ENCODE measurements at places on chromosomes 2 and 18.

GRCh38 chr2:64638502-64639120 is 15.1 kb downstream of the SERTAD2 start:
- no peak for DNase-seq

DNA sequence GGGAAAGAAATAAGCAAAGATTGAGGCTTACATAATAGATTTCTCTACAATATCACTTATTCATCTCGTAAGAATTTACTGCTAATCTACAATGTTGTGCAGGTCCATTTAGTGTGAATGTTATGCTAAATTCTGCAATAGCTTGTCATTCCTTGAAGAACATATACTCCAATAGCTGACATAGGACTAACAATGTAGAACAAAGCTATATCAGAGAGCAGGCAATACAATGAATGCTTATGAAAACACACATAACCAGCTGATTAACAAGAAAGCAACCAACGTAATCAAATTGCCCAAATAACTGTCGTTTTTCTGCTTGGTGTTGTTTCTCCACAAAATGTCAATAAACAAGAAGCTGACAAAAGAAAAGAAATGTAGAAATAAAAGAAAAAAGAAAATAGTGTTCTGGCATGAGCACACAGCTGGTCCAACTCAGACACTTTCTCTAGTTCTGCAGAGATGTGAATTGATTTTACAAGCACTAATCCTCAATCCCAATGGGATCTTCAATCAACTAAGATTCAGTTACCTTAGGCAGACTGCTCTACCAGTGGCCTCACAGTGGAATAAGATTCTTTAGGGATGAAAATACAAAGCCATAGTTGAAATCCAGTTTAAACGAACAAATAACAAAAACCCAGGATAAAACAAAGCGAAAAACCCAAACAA is 1024.7 kb upstream of the PIK3C3 start:
- no peak for DNase-seq

GRCh38 chr2:214504599-214505376 is 93.9 kb downstream of the VWC2L start:
- no peak for DNase-seq

DNA sequence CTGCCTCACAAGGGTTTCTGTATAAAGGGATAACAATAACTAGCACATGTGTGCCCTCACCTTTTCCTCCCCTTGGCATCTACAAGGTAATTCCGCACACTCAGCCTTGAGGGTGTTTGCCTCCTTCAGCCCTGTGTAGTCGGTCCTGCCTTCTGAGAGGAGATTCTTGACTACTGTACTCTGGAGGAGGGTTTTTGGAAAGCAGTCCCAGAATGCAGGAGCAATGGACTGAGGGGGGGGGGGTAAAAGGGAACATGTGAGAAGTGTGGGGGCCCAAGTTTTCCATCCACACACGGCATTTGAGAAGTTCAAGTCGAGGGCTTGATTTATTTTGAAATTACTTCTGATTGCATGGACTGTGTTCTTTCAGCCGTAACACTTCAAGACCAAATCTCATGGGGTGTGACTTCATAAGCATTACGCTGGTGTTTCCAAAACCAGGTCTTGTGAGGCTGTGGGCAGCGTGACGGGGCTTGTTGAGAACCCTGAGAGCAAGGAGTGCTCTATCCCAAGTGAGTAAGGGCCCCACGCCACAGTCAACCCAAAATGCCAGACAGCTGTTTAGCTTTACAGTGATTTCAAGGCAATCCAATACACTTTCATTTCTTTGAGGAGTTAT is 198.7 kb upstream of the MEIS1 start:
- no peak for DNase-seq

GRCh38 chr2:177992992-177993391 is 79.6 kb downstream of the PDE11A start:
- no peak for DNase-seq

DNA sequence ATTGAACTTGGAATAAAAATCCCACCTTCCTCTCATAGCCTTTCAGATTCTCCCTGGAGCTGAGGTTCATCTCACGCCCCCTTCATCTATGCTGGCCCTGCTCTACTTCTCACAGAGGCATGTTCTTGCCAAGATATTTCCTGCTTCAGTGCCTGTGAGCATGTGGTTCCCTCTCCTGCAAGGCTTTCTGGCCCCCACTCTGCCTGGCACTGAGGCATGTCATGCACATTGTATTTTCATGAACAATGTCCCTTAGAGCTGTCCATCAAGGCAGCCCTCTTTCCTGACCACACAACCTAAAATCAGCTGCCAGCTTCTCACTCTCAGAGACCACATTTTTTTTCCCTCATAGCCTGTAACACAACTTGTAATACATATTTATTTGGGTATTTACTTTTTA is 18.0 kb upstream of the HK2 start:
- DNase-seq = no peak

DNA sequence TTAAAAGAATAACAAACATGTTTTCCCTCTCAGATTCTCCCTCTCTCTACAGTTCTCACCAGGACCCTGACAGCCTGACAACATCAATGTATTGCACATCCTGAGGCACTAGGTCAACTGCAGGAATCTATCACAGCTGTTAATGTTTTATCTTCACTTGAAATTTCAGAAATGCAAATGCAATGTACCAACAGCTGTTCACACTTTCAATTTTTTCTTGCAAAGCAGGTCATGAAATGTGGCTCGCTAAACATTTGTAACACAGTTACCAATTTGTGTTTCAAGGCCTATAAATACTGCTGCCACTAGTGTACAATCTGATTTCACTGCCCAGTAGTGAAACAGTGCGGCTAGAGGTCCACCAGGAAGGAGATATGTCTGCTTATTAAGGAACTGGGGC is 147.8 kb downstream of the EXOC6B start:
- no peak for DNase-seq

- DNase-seq = no peak
Observed at GRCh38 chr2:119485336-119486110, 38.8 kb downstream of the SCTR start.

DNA sequence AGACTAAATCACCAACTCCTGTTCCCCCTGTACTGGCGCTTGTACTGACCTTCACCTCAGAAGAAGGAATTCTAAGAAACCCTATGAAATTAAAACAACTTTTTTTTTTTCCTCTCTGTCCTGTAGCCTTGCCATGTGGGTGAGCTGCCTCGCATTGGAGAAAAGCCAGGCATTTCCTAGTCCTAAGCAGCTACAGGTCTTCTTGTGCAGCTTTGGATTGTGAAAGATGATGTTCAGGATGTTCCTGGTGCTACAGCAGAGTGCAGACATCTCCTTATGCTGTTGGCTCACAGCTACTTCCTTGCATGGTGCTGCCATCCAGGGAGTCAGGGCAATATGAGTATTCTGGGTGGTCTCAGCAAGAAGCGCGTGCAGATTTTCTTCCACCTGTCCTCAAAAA is 11.9 kb downstream of the PIK3C3 start:
- no peak for DNase-seq

GRCh38 chr2:207928079-207928478 is 97.2 kb downstream of the PLEKHM3 start:
- DNase-seq = no peak

GRCh38 chr2:232931636-232932035 is 61.6 kb downstream of the SNORC start:
- no peak for DNase-seq

DNA sequence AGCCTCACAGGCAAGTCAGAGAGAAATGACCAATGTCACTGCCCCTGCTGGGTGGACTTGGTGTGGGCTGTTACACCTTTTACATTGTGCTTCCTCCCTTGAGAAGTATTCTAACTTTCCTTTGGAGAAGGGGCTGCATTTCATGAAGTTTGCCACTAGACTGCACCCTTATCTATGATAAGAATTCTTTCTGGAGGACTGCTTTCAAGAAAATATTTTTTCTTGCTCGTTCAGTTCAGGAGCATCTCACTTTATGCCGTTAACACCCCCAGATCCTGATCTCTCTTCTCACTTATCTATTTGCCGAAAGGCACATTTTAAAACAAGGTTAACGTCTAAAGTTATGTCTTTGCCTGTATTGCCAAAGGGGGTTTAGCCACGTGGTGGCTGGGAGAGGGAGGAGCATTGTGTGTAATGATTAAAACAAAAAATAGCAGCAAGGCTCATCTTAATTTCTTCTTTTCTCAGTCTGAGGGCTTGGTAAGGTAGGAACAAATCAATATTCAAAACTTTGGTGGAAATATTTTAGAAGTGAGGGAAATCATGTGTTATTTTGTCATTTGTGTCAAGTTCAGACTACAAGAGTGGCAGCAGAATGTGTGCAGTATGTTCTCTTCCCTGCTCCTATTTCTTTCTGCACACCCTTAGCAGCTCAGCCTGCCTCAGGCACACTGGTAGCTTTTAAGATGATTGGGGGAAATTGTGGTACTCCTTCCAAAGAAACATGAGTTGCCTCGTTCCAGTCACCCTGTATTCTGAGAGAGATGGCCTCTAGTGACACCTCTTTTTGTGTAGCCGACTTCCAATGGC is 1.6 kb upstream of the IGFBP5 start:
- no peak for DNase-seq

DNA sequence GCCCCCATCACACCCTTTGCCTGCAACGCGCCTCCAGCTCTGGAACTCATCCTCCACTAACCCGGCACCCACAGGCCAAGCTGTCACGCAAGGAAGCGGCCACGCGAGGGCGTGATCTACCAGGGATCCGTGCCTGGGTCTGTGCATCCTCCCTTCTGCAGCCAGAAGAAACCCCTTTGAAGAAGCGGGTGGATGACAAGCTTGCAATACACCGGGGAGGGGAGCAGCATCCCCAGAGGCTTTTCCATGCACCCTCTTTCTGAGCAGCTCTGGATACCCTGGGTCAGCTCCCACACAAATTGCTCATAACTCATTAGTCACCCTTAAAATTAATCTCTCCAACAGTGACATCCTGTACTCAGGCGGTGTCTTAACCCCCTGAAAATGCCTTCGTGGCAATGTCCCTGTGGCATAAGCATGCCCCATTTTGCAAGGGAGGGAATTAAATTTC is 47.6 kb downstream of the PDCL3 start:
- peak; percentile 84 for DNase-seq

GRCh38 chr2:188440849-188441248 is 149.2 kb downstream of the GULP1 start:
- DNase-seq = no peak

DNA sequence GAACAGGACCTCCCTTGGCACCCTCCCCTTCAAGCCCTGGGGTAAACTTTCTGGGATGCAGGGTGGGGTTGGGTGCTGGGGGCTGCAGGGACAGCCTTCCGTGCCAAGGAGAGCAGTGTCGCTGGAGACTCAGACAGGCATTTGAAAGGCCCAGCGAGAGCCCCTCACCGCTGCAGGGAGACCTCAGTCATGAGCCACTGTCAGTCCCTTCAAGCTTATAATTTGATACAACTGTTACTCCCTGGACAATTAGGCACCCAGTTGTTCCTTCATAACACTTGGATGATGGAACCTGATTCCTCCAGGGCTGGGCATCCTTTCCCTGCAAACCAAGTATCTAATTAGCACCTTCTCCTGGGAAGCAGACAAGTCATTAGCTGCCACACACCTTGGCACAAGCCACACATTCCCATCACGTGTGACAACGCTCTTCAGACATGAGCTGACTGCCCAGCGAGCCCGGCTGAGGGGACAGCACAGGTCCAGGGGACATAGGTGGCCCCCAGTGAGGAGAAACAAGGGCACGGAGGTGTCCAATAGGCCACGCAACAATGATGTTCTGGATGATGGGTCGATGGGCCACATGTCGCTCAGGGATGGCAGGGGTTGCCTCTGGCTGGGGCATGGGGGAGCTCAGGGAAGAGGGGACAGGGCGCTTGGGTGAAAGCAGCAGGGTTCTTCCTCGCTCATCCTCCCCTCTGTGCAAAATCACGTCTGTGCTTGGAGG is 59.6 kb downstream of the KCNF1 start:
- DNase-seq = no peak

- no peak for DNase-seq
Observed at GRCh38 chr18:28767201-28767600, 590.3 kb upstream of the CDH2 start.

DNA sequence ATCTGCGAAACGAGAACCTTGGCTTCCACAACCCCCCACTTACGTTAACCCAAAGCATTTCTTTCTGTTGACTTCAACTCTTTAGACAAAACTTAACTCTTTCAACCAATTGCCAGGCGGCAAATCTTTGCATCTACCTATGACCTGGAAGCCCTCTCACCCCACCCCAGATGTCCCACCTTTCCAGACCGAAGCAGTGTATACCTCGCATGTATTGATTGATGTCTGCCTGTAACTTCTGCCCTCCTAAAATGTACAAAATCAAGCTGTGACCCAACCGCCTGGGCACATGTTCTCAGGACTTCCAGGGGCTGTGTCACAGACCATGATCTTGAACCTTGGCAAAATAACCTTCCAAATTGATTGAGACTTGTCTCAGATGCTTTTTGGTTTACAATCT is 12.3 kb downstream of the AQP12B start:
- DNase-seq = no peak

GRCh38 chr2:145743011-145743410 is 1223.1 kb upstream of the ZEB2 start:
- DNase-seq = no peak

Data from activated CD4-positive, alpha-beta T cell treated with anti-CD3 and anti-CD28 coated beads for 48 hours (primary cell).